CD8-positive, alpha-beta T cell (primary cell): ENCODE measurements at places on chromosomes 12 and 14. TPM values are rescaled to one million over a fixed set of nuclear protein-coding genes. Genes with fewer than 3 reads are reported as not detected.
A peak's percentile ranks its signal among the peaks of the same experiment; 100 is the strongest.

The FBLN5 gene
- total RNA-seq: 1.4 TPM

- DNase-seq: peak; percentile 42
Observed at GRCh38 chr14:89616852-89617341, 199.9 kb upstream of the FOXN3 start.

GRCh38 chr14:32366986-32367385, 37.9 kb downstream of the AKAP6 start:
- no peak for DNase-seq

DNA sequence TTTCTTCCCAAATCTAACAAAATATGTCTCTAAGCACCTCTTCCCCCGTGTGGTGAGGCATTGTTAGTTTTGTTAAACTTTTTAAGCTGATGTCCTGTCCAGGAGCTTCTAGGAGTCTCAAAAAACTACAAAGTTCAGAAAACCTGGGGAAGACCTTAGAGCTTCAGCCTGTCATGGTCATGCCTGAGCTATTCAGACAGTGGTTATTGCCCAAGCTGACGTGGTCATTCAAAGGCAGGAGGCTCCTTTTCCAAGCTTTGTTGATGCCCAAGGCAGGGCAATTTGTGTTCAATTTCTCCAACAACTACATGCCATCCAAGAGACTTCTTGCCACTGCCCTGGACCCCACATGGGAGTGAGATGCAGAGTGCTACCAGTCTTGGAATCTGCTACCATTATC, 5.8 kb upstream of the LYZ start:
- no peak for DNase-seq

The MDGA2 gene
- total RNA-seq: not detected

The TTC6 gene
- total RNA-seq: not detected

- DNase-seq: no peak
Observed at GRCh38 chr12:72111706-72112105, 160.5 kb upstream of the TRHDE start.

DNA sequence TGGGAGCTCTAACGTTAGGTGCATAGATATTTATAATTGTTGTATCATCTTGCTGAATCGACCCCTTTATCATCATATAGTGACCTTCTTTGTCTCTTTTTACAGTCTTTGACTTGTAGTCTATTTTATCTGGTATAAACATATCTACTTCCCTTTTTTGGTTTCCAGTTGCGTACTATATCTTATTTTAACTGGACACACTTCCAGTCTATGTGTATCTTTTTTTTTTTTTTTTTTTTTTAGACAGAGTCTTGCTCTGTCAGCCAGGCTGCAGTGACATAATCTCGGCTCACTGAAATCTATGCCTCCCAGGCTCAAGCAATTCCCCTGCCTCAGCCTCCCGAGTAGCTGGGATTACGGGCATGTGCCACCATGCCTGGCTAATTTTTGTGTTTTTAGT, 41.9 kb upstream of the ZFP36L1 start:
- no peak for DNase-seq

- DNase-seq: no peak
Observed at GRCh38 chr14:27056586-27056985, 458.8 kb upstream of the NOVA1 start.

DNA sequence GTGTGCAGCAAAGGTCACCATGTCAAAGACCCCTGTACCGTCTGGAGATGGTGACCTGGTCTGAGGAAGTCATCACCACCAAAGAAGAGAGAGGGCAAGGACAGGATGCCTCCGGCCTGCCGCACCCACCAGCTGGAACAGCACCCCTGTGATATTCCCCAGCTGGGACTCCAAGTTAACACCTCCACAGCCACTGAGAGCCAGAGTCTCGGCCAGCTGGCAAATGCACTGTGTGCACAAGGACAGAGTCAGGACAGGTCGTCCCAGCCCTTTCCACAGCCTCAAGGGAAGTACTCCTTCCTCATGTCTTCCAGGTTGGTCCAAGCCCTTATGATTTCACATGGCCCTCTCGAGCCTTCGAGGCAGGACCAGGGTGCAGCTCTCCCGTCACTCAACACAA, 19.3 kb upstream of the FKBP4 start:
- DNase-seq: no peak

- DNase-seq: no peak
Observed at GRCh38 chr12:105177208-105177607, 58.8 kb downstream of the APPL2 start.

The ESRRB gene
- 0.36 TPM for total RNA-seq

The RD3L gene
- not detected for total RNA-seq

- DNase-seq: no peak
Observed at GRCh38 chr14:67432050-67432564, 20.1 kb upstream of the PLEK2 start.

The E2F7 gene
- not detected for total RNA-seq

The PTPRQ gene
- total RNA-seq: not detected

The SENP1 gene
- total RNA-seq: 24.4 TPM

- DNase-seq: no peak
Observed at GRCh38 chr12:68310370-68310769, 21.8 kb downstream of the MDM1 start.

DNA sequence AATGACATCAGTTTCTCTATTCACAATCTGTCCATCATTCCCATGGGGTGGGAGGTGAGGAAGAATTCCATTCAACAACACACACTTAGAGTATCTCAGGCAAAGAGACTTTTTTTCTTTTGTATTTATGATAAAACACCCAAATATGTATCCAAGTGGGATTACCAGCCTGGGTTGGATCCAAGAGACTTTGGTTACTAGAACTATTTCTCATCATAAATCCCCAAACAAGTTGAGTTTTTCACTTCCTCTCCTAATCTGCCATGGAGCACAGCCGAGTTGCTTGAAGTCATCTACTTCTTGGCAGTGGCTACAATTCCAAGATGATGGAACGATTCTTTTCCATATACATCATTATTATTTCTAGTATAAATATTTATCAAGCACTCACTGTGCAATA, 209.2 kb upstream of the HMGA2 start:
- no peak for DNase-seq
